ENCODE measurements at places on chromosomes 6 and 20.

GRCh38 chr6:88764081-88764480 lies 199.3 kb downstream of the RNGTT start:
- DNase-seq = no peak

GRCh38 chr6:20566109-20566508 lies 31.9 kb downstream of the CDKAL1 start:
- no peak for DNase-seq

DNA sequence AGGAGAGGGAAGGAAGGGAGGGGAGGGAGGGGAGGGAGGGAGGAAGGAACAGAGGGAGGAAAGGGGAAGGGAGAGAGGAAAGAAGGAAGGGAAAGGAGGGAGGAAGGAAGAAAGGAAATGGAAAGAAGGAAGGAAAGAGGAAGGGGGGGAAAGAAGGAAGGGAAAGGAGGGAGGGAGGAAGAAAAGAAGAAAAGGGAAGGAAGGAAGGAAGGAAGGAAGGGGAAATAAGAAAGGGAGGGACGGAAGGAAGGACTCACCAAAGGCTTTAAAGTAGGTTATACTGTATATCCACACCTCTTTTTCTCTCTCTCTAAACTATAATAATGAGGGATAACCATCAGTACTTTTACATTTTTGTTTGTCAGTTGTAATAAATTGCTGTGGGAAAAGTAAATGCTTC lies 324.9 kb downstream of the ARHGAP18 start:
- no peak for DNase-seq

- no peak for DNase-seq
Measured at GRCh38 chr6:12203001-12203400, 87.2 kb upstream of the EDN1 start.

- no peak for DNase-seq
Measured at GRCh38 chr6:110946498-110946897, 12.0 kb upstream of the GTF3C6 start.

GRCh38 chr6:17107863-17108262 lies 6.0 kb downstream of the STMND1 start:
- DNase-seq = no peak

DNA sequence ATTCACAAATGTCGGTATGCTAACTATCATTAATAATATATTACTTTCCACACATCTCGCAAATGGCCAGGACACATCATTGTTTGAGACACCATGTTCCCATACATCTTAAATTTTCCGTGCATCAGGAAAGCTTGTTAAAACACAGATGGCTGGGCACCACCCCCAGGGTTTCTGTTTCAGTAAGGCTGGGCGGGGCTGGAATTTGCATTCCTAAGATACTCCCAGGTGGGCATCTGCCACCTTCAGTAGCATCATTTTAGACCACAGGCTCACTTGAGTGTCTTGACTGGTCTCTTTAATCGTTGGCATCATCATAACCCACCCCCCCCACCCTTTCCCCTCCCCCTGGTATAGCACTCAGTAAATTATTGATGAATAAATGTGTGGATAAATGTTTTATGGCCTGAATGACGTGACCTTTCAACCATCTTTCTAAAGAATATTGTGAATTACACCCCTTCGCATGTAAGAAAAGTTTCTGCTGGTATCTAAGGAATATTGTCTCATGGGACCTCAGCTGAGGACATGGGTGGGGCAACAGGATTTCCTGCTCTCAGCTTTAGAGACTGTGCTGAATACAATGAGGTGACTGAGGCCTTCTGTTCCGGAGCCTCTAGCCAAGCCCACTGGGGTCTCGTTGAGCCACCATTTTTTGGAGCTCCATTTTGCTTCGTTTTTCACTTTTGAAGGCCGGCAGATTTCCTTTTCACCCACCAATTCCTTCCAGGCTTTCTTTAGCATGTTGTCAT lies 124.1 kb upstream of the NEDD9 start:
- no peak for DNase-seq

- DNase-seq = no peak
Measured at GRCh38 chr20:33399924-33400323, 1.4 kb downstream of the CDK5RAP1 start.

DNA sequence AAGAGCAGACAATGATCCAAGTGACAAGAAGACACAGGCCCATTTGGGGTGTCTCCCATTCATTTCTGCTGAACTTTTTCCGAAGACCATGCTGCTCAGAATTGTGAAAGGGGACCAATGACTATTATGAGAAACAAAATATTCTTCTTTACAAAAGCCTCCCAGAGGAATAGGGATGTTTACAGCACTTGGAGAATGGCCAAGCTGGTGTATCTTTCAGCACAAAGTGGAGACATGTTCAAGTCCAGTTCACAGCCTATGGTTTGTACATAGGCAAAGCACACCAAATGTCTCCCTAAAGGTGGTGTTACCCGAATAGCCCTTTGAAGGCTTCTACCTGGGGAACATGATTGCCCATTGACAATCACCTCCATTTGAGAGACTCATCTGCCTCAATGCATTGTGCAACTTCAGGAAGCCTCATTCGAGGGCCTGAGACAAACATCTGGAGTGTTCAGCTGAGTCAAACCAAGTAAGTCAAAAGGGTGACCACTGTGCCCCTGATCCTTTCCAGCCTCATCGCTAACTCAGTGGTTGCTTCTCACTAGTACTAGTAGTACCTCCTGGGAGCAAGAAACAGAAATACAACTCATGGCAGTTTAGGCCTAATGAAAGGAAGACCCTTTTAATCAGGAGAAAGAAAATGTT lies 451.0 kb upstream of the MARCKS start:
- no peak for DNase-seq

- no peak for DNase-seq
Measured at GRCh38 chr6:44525761-44526351, 138.3 kb downstream of the CDC5L start.

Data from activated CD4-positive, alpha-beta T cell treated with anti-CD3 and anti-CD28 coated beads, Interleukin-2, amount 50 U/mL, for 16 hours (primary cell).